SK-N-MC (cell line): ENCODE measurements at places on chromosomes 6 and 20.

DNA sequence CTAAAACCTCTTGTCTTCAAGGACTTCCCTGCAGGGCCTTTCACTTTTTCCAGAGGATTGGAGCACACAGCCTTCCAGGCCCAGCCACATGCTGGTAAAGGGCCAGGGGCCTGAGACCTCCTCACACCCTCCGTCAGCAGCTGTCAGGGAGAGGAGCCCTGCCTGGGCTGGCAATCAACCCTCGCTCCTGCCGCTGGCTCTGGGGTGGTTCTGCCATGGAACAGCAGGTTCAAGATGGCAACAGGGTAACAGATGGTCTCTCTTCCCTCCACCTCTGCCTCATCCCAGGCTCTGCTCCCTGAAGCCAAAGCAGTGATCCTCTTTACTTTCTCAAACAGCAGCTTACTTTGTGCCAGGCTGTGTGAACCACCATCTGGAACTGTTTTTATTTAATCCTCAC is 23.8 kb downstream of the PCNA start:
- no peak for DNase-seq

DNA sequence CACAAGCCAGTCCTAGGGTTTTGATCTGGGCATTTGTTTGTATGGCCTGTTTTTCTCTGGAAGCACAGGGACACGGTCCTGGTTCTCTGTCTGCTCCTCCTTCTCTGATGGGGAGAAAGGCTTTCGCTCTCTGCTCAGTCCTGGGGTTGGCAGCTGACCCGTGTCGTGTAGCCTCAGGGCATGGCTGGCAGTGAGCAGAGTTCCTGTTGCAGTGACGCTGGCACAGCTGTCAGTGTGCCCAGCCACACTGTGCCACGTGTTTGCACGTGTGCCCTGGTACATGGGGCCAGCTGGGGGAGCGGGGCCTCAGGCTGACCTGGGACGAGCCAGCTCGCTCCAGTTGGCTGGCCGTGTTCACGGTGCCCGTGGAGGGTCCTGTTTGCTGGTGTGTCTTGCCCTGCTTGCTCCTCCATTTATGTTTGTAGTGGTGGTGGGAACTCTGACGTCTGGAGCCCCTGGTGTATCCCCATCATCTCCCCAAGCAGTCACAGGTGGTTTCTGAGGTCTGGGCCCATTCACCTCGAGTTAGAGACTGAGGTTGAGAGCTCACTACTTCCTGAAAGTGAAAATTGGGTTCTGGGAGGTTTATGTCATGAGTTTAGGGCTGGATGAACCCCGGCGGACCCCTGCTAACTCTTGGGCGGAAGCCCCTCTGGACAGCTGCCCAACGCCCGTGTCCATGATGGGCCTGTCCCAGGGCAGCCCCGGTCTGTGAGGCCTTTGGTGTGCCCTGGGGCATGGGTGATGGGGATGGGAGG is 10.2 kb upstream of the DNAJC5 start:
- DNase-seq: no peak

- DNase-seq: no peak
Observed at GRCh38 chr6:126907312-126907711, 211.2 kb upstream of the RSPO3 start.

- DNase-seq: no peak
Observed at GRCh38 chr6:153146413-153146812, 15.3 kb upstream of the RGS17 start.
